NCI-H69 (cell line): ENCODE measurements at places on chromosomes 4 and X.

- DNase-seq = no peak
These were observed 19.0 kb upstream of the PDE5A start for GRCh38 chr4:119647558-119647957.

- DNase-seq = peak; percentile 66
These were observed 9.4 kb upstream of the MMAA start for GRCh38 chr4:145609481-145610427.

DNA sequence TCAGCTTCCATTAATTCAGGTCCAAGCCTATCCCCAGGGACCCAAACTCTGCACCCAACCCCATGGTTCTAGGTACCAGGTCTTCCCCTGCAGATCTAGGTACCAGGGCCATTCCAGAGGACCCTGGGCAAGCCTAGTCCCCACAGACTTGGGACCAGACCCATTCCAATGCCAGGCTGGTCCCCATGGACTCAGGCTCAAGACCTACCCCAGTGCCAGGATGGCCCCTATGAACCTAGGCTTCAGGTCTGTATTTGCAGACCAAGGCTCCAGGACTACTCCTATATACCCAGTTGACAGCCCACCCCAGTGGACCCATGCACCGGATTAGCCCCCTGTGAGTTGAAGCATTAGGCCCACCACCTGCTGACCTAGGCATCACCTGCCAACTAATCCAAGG, 8.9 kb downstream of the MTHFD2L start:
- DNase-seq = no peak

DNA sequence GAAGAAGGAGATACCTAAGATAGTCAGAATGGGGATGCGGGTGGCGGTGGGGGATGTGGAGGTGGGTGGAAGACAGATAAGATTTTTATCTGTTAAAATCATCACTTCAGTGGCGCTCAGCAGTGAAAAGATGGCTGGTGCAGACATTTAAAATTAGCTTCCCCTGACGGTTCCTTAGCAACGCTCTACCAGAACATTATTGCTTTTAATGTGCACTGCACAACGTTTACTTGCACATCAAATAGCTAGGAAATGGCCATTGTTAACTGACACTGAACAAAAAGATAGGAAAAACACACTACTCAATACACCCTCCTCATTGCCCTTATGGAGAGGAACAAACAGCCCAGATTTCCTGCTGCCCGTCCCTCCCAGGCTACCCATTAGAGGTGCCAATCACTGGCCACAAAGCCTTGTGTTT, 61.0 kb upstream of the FTHL17 start:
- peak; percentile 73 for DNase-seq

DNA sequence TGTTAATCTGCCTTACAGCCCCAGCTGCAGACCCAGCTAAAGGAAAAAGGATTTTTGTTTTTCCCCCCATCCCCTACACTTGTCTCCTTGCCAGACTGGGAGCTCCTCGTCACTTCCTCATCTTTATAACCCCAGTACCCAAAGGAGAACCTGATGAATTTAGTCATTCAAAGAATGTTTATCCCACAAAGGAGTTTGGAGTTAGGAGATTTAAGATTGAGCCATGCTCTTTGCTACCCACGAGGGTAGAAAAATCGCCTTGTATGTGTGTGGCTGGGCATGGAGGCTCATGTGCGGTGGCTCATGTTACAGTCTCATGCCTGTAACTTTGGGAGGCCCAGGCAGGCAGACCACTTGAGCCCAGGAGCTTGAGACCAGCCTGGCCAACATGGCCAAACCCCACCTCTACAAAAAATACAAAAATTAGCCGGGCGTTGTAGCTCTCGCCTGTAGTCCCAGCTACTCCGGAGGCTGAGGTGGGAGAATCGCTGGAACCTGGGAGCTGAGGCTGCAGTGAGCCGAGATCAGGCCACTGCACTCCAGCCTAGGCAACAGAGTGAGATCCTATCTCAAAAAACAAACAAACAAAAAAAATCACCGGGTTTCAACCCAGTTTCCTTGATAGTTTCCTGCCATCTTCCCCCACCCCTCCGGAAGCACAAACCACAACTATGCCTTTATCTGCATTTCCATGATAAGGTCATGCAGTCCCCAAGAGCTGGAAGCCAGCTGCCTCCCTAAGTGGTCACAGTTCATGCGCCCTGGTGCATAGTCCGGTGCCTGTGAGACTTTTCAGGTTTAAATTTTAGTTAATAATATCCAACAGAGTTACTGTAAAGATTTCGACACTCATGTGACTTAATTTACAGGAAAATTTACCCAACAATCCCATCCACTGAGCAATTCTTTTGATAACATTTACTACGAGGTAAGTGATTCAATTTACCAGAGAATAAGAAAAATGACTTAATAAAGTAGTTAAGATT, 1.5 kb downstream of the CFAP97 start:
- DNase-seq = no peak

DNA sequence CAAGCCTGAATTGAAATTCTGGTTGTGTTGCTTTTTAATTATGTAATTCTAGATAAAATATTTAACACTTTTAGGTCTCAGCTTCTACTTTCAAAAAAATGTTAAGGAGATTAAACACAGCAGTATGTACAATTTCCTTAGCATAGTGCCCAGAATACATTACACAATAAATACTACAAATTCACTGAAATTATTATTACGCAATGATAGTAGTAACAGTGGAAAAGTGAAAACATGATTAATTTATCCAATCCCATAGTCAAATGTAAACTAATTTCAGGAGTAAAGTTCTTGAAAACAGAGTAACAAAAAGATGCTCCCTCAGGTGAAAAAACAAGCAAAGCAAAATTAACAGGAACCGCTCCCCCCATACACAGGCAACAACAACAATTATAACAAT, 1915.4 kb downstream of the STIM2 start:
- no peak for DNase-seq

- no peak for DNase-seq
These were observed 40.4 kb upstream of the PCDH18 start for GRCh38 chr4:137572647-137573046.

DNA sequence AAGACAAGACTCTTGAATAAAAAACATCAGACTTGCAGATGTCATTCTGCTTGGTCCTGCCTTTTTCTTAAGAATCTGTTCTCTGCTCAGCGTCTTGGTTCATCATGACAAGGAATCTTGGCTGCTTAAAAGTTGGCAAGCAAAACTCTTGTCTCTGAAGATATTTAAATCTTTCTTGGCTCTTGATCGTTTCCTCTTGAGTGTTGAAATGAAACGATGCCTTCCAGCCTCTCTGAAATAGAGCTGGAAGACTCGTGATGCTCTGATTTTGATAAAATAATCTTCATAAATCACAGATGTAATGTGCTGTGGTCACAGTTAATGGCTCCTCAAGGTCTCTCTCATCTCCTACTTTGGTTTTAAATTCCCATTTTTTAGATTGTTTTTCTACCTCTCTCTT, 39.9 kb upstream of the TMEM192 start:
- DNase-seq = no peak

GRCh38 chr4:134313591-134313990, 112.0 kb upstream of the PABPC4L start:
- DNase-seq = no peak

DNA sequence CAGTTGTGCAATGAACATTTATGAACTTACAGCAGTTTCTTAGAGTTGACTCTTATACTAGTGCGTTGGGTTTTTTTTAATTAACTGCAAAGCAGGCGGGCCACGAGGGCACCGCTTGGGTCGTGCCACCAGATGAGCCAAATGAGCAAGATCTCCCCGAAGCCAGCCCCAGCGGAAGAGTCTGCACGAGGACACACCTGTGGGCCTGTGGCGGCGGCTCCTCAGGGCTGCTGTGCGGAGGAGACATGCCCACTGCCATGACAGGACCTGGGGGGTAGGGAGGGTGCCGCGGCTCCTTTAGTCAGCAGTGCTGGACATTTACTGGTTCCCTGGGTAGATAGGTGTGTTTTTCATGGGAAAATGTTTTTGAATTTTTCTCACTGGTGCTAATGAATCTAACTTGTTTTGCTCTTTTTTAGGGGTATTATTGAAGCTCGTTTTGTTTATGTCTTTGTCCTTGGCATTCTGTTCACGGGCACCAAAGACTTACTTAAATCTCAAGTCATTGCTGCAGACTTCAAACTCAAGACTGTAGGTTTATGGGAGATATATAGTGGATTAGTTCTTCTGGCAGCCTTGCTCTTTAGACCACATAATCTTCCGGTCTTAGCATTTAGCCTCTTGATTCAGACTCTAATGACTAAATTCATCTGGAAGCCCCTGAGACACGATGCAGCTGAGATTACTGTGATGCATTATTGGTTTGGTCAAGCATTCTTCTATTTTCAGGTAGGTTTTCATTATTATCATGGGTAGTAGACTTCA, 31.2 kb downstream of the PIGG start:
- no peak for DNase-seq

- DNase-seq = no peak
These were observed 9.2 kb downstream of the MAMLD1 start for GRCh38 chrX:150372280-150372679.

- DNase-seq = no peak
These were observed 12.1 kb upstream of the ETNPPL start for GRCh38 chr4:108774809-108775530.

DNA sequence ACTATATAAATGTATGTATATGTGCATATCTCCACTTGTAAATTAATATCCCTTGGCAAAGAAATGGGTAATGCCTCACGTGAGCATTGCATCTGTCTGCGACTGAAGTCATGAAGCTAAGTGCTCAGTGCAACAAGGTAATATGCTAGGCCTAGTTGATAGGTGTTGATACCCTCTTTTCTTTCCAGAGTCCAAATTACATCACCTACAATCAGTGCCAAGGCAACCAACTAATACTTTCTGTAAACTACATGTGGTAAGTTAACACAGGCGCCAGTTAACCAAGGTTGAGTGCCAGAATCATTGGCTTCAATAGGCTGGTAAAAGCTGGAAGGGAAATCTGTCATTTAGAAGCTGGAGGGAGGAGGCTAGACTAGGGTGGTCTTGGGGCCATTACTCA, 41.1 kb downstream of the GPM6B start:
- no peak for DNase-seq

- no peak for DNase-seq
These were observed 26.0 kb upstream of the MGST2 start for GRCh38 chr4:139639654-139640053.

DNA sequence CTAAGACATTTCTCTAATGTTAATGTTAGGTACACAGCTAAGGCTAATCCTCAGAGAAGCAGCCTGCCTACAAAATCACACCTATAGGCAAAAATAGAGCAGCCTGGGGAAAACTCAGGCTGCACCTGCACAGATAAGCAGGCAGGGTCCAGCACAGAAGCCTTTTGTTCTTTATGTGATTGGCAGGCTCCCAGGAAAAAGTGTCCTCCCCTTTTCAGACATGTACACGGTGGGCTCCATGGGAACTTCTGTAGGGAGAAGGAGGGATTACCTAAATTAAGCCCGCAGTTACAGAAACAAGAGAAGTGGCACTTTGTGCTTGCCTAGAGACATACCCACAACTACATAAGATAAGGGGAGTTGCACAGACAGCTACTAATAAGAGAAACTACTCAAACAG, 4.0 kb upstream of the HSPA4L start:
- DNase-seq = peak; percentile 27

- peak; percentile 8 for DNase-seq
These were observed 519.5 kb downstream of the FGF13 start for GRCh38 chrX:138191998-138192397.

DNA sequence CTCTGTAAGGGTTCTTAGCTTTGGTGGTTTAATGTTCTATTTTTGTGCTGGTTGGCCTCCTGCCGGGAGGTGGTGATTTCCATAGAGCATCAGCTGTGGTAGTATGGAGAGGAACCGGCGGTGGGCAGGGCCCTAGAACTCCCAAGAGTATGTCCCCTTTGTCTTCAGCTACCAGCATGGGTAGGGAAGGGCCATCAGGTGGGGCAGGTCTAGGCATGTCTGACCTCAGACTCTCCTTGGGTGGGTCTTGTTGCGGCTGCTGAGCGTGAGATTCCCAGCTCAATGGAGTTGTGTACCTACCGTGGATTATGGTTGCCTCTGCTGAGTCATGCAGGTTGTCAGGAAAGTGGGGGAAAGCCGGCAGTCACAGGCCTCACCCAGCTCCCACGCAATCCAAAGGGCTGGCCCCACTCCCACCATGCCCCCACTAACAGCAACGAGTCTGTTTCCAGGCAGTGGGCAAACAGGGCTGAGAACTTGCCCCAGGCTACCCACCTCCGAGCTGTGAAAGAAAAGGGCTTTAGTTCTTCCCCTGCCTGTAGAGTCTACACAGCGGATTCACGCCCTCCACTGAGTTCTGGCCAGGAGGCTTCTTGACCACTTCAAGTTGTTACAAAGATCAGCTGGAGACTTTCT, 235.9 kb downstream of the RPA4 start:
- no peak for DNase-seq

DNA sequence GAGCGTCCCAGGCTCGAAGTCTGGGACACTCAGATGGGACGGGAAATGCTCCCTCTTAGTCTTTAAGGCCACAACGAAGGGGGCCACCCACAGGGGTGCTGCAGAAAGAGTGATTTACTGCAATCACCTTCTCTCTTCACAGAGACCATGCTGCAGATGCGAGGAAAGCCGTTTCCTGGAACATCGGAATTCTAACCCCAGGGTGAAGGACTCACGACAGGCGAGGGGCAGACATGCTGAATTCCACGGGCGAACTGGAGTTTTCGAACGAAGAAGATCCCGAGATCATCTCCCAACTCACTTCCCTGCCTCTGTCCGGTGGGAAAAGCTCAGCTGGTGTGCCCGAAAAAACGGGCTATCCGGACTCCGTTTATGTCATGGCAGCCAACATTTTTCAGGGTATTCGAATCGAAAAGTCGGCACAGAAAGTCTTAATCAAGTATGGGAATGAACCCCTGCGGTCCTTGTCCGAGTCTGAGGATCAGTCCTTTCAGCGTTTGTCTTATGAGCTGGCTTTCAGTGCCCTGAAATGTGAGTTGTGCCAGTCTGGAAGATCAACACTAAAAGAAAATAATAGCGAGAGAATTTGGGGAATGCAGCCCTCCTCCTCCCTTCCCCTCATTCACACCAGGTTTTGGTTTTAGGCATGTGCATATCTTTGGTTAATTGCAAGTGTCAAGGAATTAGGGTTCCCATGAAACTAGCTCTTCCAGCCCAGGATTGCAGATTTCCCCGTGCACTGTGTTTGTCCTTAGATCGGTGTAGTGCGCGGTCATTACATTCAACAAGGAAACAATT, 905 bp downstream of the NSUN7 start:
- peak; percentile 49 for DNase-seq

GRCh38 chrX:150683112-150683511, 10.1 kb upstream of the MTMR1 start:
- no peak for DNase-seq

DNA sequence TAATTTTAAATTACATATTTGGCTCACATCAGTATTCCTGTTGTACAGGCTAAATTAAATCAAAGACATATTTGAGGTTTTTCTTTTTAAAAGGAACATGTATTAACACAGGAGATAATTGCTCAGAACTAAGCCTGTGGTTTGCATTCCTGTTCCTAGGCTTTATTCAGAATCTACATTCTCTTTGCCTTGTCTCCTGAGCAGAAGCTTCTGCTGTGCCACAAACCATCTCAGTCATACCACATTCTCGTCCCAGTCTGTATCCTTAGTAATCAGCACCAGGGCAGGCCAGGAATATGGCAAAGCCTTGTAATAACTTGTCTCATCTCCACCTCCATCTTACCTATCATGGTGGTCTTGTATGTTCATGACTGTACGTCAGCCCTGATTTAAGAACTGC, 162.8 kb downstream of the ARHGAP24 start:
- DNase-seq = no peak

GRCh38 chrX:71859637-71860036, 51.0 kb upstream of the NHSL2 start:
- peak; percentile 13 for DNase-seq

GRCh38 chrX:140756941-140757340, 47.4 kb downstream of the LINC00632 start:
- no peak for DNase-seq
